Endodermal cell (in vitro differentiated cells): ENCODE measurements at places on chromosomes 6 and 20. TPM values are rescaled to one million over a fixed set of nuclear protein-coding genes. Genes with fewer than 3 reads are reported as not detected.

RSPO3 gene
- total RNA-seq, result 0.14 and 0.31 TPM in 2 replicates

NEDD9 gene
- total RNA-seq, result 1.7 to 42.7 TPM (median 2.6 TPM) in 3 replicates

PIM1 gene
- 42.7 and 43.9 TPM in 2 replicates for total RNA-seq

LY6G6F gene
- not detected in 3 replicates for total RNA-seq

- H3K27ac ChIP-seq, result no peak overlapping the region
- peaks cover 34% of the 10 kb centered on the region for H3K27me3 ChIP-seq
- no peaks in the 10 kb centered on the region for H3K36me3 ChIP-seq
Measured at GRCh38 chr6:5091210-5092069, 6.3 kb downstream of the PPP1R3G start.

DNA sequence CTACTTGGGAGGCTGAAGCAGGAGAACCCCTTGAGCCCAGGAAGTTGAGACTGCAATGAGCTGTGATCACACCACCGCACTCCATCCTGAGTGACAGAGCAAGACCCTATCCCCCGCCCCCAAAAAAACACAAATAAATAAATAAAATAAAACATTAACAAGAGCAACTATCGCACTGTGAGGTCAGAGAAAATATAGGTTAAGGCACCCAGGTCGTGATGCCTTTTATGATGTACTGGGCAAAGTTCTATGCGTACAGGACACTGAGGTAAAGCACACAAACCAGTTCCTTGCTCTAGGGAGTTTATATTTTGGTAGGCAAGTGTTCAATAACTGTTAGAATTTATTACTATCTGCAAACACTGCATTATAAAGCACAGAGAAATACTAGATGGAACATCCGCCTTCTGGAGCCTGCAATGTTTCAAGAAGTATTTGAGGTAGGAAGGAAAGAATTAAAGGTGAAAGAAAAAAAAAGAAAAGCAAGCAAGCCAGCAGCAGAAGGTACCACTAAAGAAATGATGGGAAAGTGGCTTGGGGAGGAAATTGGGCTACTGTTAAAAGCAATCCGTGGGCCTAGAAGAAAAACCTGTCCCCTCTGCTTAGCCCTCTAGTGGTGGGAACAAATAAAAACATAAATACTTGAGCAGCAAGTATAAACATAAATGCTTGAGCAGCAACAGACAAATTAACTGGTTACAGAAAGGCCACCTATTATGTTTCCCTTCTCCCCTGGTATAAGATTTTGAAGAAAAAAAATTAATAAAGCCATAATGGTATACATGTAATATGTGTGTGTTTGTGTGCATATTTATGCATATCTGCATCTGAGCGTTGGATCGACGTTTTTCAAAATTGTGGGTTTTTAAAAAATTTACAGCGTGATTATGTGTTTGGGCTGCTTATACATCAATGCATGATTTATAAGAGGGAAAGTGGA is 128.0 kb downstream of the PHACTR1 start:
- DNase-seq, result no peak
- no peaks in the 10 kb centered on the region for H3K27me3 ChIP-seq
- no peaks in the 10 kb centered on the region for H3K36me3 ChIP-seq
- H3K4me1 ChIP-seq, result peaks cover 17% of the 10 kb centered on the region
- no peak overlapping the region for H3K4me3 ChIP-seq

DNA sequence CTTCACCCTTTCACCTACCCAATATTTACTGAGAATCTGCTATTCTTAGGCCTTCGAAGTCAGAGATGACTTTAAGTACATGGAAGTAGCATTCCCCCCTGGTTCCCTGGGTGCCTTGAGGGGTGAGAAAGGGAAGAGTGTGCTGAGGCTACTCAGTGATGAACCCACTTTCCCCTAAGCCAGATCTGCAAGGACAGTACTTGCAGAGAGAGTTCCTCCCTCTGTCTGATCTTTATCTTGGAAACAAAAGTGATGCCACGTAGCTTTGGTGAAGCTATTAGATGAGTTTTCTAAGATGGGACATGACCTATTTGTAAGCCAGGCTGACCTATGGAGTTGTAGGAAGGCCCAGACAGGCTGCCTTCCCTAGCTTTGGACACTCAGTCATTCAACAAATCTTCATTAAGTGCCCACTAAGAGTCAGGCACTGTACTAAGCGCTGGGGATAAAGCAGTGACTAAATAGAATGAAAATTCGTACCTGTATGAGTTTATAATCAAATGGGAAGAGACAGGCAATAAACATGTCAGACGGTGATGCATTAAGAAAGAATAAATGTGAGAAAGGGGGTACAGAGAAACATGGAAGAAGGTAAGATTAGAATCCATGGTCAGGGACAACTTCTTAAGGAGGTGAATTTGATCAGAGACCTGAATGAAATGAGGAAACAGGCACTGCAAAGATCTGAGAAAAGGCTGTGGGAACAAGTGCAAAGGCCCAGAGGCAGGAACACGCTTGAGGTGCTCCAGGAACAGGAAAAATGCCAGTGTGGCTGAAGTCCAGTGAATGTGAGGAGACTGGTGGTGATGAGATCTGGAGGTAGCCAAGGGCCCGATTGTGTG is 42.2 kb downstream of the BCL2L1 start:
- H3K4me3 ChIP-seq, result no peak overlapping the region
- H3K27me3 ChIP-seq, result no peaks in the 10 kb centered on the region
- DNase-seq, result no peak
- peaks cover 20% of the 10 kb centered on the region for H3K4me1 ChIP-seq
- H3K36me3 ChIP-seq, result peaks cover 36% of the 10 kb centered on the region
- no peak overlapping the region for H3K27ac ChIP-seq

- no peak overlapping the region for H3K4me3 ChIP-seq
- H3K36me3 ChIP-seq, result no peaks in the 10 kb centered on the region
- H3K27me3 ChIP-seq, result no peaks in the 10 kb centered on the region
Measured at GRCh38 chr6:10478187-10479040, 42.7 kb upstream of the GCNT2 start.

DNA sequence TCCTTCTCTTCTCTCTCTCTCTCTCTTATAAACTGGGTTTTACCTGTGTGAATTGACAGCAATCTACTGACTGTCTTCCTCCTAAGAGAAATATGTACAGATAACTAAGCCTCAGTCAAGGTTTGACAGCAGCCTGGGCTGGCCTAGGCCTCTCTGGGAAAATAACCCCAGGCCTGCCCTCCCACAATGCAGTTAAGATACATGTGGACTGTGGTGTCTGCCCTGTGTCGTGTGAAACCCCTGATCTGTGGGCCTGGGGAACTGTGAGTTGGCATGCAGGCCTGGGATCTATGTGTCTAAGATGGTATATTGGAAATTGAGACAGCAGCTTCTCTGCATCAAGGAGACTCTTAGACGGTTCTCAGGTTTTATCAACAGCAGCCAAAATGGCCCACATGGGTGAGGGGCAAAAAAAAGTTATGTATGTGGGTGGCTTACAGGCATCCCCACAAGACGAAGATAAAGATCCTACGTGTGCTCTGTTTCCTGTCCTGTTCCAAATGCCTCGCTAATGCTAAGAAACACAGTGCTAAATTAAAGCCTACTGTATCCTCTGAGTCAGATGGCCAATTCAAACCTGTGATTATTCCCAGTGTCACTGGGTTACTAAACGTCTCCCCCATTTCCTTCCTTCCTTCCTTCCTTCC is 19.0 kb downstream of the LRFN2 start:
- no peaks in the 10 kb centered on the region for H3K27me3 ChIP-seq
- H3K36me3 ChIP-seq, result no peaks in the 10 kb centered on the region
- H3K4me3 ChIP-seq, result no peak overlapping the region
- no peak for DNase-seq
- no peaks in the 10 kb centered on the region for H3K4me1 ChIP-seq
